DMS79 treated with DMSO at 0.1 percent for 48 hours (cell line): ENCODE measurements at places on chromosomes 3 and 15.

DNA sequence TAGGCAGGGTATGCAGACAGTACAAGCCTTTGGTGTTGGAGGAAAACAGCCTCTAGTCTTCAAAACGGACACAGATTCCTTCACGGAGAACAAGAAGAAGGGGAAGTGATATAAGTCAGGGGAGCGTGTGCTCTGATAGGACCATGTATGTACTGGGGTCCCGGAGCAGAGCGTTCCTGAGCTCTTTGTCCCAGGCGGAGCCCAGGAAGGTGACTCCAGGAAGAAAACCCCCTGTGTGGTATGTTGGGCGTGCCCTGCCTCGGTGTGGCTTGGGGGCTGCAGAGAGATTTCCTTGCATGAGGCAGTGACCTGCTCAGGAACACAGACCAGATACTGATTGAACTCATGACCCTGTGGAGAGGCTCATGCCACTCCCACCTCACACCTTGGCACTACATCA is 21.7 kb downstream of the MELTF start:
- DNase-seq: no peak

GRCh38 chr3:167750272-167750971 is 14.9 kb downstream of the SERPINI1 start:
- no peak for DNase-seq

DNA sequence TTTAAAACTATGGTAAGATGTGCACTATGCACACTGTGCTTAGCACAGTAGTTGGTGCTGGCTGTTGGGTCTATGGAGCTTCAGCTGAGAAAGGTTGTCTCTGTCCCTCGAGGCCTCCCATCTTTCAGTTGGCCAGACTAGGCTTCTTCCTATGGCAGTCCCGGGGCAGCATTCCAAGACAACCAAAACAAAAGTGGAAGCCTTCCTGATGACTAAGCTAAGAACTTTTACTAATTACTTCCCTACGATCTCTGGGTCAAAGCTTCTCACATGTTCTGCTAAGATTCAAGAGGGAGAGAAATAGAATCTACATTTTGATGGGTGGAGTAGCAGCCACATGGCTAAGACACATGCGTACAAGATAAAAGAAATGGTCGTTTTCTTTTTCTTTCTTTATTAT is 342.8 kb downstream of the TUSC7 start:
- no peak for DNase-seq

- DNase-seq: no peak
These were observed 20.9 kb downstream of the SLC24A1 start for GRCh38 chr15:65642594-65642993.

- no peak for DNase-seq
These were observed 147.5 kb upstream of the NUDT16 start for GRCh38 chr3:131233900-131234668.

DNA sequence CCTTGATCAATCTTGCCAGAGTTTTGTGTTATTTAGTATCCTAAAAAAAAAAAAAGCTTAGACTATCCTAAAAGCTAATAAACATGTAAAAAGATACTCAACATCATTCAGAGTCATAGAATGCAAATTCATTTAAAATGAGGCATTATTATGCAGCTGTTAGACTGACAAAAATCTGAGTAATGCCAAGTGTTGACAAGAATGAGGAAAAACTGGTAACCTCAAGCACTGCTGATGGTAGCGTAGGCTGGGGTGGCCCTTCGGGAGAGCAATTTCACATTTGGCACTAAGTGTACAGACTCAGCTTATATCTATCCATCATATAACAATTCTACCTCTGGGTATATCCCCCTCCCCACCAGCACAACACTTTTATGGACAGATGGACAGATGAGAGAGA is 280.4 kb downstream of the RAP2B start:
- no peak for DNase-seq
